ENCODE measurements at places on chromosomes 3 and 15. TPM values are rescaled to one million over a fixed set of nuclear protein-coding genes. Genes with fewer than 3 reads are reported as not detected.

The GRM7 gene
- total RNA-seq, result 2.7 TPM

- H3K27ac ChIP-seq, result no peak overlapping the region
- no peaks in the 10 kb centered on the region for H3K27me3 ChIP-seq
- H3K4me1 ChIP-seq, result peaks cover 6% of the 10 kb centered on the region
- no peak overlapping the region for H3K4me3 ChIP-seq
- H3K36me3 ChIP-seq, result no peaks in the 10 kb centered on the region
- DNase-seq, result no peak
These were observed 74.0 kb downstream of the HERC1 start for GRCh38 chr15:63759752-63760151.

GRCh38 chr3:98151241-98151640, 4.0 kb downstream of the OR5H14 start:
- H3K36me3 ChIP-seq, result no peaks in the 10 kb centered on the region
- DNase-seq, result no peak
- H3K4me1 ChIP-seq, result no peaks in the 10 kb centered on the region
- no peak overlapping the region for H3K27ac ChIP-seq
- no peaks in the 10 kb centered on the region for H3K27me3 ChIP-seq
- H3K4me3 ChIP-seq, result no peak overlapping the region

The LRRIQ4 gene
- total RNA-seq, result 0.68 TPM

- H3K4me1 ChIP-seq, result peaks cover 14% of the 10 kb centered on the region
- H3K27me3 ChIP-seq, result no peaks in the 10 kb centered on the region
- no peak overlapping the region for H3K4me3 ChIP-seq
- H3K36me3 ChIP-seq, result no peaks in the 10 kb centered on the region
- peak; percentile 43 for DNase-seq
These were observed 98.9 kb upstream of the TLE3 start for GRCh38 chr15:70196372-70197316.

DNA sequence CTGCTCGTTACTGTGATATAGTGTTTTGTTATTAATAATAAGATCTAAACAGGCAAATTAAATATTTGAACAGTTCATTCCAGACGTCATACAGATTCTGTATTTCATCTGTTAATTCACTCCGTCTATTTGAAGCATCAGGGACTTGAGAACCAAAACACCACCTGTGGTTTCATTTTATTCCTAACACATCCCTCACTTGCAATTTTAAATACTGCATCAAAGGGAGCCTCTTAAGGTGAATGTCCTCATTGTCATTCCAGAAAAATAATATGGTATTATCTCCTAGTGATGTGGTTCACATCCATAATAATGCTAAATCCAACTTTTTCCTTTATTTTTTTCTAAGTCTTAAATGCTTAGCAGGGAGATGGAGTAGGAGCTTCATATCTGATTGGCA, 1390.9 kb upstream of the CADM2 start:
- no peak overlapping the region for H3K4me3 ChIP-seq
- DNase-seq, result no peak
- H3K27me3 ChIP-seq, result no peaks in the 10 kb centered on the region
- no peak overlapping the region for H3K27ac ChIP-seq
- no peaks in the 10 kb centered on the region for H3K36me3 ChIP-seq
- H3K4me1 ChIP-seq, result no peaks in the 10 kb centered on the region

DNA sequence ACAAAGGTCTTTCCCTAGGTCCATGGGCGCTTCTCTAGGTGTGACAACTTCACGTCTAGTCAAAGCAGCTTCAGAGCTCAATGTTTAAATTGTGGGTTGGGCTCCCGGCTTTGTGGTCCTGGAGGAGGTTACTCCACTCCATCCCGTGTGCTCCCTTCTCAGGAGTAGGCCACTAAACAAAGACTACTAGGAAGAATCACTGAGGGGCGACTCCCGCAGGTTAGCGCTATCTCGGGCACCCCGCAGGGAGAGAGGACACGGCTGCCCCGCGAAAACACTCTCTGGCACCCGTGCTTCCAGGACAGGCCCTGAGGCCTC, 500 bp downstream of the PARP6 start:
- H3K27me3 ChIP-seq, result no peaks in the 10 kb centered on the region
- H3K4me3 ChIP-seq, result peak overlapping the region; percentile 89
- no peaks in the 10 kb centered on the region for H3K36me3 ChIP-seq
- peak overlapping the region; percentile 92 for H3K27ac ChIP-seq
- peak; percentile 28 for DNase-seq

DNA sequence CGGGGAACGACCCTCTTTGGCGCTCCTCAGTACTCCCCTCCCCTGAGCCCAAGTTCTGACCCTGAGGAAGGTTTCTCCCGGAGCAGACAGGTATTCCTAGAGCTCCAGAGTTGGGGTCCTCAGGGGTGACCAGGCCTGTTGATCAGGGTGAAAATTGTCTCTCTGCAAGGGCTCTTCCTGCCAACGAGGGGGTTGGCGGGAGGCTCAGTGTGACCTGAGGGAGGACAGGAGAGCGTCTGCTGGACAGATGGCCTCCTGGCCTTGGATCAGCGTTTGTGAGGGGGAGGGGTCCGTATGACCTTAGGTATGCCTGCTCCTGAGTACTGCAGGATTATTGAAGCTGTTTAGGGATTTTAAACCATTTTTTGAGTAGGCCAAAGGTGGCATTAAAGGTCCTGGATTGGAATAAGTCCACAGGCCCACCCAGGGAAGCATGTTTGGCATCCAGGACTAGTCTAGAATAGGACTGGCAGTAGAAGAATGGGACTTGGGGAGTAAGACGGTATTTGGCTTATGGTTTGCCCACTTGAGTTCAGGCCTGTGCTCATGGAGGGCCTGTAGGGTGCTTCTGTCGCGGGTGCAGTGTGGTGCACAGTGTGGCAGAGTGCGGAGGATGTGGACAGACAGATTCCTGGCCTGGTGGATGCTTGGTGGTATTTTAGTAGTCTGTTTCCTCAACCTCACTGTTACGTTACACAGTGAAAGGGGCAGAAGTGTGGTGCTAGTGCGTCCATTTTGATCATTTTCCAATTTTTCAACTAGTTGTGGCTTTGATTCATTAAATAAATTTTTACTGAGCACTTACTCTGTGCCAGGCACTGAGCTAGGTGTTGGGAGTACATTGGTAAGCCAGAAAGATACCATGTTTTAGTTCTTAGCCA, 959 bp downstream of the ZNF592 start:
- peaks cover 16% of the 10 kb centered on the region for H3K4me1 ChIP-seq

The REC114 gene
- 28.7 TPM for total RNA-seq

GRCh38 chr3:157065201-157065600, 94.7 kb downstream of the CCNL1 start:
- no peaks in the 10 kb centered on the region for H3K36me3 ChIP-seq
- no peaks in the 10 kb centered on the region for H3K4me1 ChIP-seq
- no peaks in the 10 kb centered on the region for H3K27me3 ChIP-seq
- no peak overlapping the region for H3K27ac ChIP-seq
- DNase-seq, result no peak

DNA sequence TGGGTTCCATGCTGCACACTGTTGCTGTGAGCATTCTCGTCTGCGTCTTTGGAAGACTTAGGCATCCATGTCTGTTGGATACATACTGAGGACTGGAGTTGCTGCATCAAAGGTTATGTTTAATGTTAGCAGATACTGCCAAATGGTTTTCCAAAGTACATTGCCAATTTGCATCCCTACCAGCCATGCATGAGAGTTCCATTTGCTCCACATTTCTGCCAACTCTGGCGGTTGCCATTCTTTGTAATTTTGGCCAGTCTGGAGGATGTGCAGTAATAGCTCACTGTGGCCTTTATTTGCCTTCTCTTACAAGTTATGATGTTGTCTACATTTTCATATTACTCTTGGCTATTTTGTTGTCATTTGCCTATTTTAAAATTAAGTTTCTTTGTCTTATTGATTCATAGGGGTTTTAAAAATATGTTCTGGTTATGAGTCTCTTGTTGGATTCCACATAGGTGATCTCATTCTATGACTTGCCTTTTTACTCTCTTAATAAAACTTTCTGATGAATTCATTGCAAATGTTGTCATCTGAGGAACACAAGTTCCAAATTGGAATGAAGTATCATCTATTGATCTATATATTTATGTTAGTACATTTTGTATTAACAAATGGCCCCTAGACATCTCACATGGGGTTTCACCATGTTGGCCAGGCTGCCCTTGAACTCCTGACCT, 42.1 kb downstream of the FBLN2 start:
- no peaks in the 10 kb centered on the region for H3K27me3 ChIP-seq
- no peak overlapping the region for H3K4me3 ChIP-seq
- H3K27ac ChIP-seq, result no peak overlapping the region
- no peaks in the 10 kb centered on the region for H3K36me3 ChIP-seq
- no peak for DNase-seq

- H3K4me3 ChIP-seq, result no peak overlapping the region
- H3K4me1 ChIP-seq, result no peaks in the 10 kb centered on the region
- H3K27ac ChIP-seq, result no peak overlapping the region
- no peaks in the 10 kb centered on the region for H3K36me3 ChIP-seq
- H3K27me3 ChIP-seq, result no peaks in the 10 kb centered on the region
These were observed 405.6 kb downstream of the MAGI1 start for GRCh38 chr3:65633018-65633638.

The CTDSPL gene
- total RNA-seq, result 43.0 TPM

GRCh38 chr3:158974904-158975303, 173.1 kb downstream of the MFSD1 start:
- no peak overlapping the region for H3K4me3 ChIP-seq
- no peak overlapping the region for H3K27ac ChIP-seq
- no peak for DNase-seq
- H3K4me1 ChIP-seq, result no peaks in the 10 kb centered on the region

GRCh38 chr3:161333696-161334095, 37.6 kb downstream of the SPTSSB start:
- H3K36me3 ChIP-seq, result no peaks in the 10 kb centered on the region
- H3K4me1 ChIP-seq, result no peaks in the 10 kb centered on the region
- no peaks in the 10 kb centered on the region for H3K27me3 ChIP-seq
- DNase-seq, result no peak
- no peak overlapping the region for H3K4me3 ChIP-seq
- no peak overlapping the region for H3K27ac ChIP-seq

DNA sequence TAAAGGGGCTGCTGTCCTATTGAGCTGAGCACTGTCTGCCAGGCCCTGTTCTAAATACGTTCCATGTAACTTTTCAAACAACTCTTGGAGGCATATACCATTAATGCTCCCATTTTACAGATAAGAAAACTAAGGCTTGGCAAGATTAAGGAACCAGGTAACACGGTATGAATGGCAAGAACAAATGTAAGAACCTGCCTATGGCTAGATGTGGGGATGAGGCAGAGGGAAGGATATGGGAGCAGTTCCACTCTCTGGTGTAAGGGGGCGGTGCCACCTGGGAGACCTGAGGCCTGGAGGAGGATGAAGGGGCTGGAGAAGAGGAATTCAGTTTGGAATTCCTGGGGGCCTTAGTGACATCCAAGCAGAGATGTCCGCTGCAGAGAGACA, 3.8 kb upstream of the LMAN1L start:
- H3K27me3 ChIP-seq, result no peaks in the 10 kb centered on the region
- H3K36me3 ChIP-seq, result no peaks in the 10 kb centered on the region
- no peak overlapping the region for H3K27ac ChIP-seq
- no peak for DNase-seq
- no peak overlapping the region for H3K4me3 ChIP-seq

The GRAMD1C gene
- total RNA-seq, result 24.3 TPM

- H3K4me1 ChIP-seq, result no peaks in the 10 kb centered on the region
- H3K36me3 ChIP-seq, result no peaks in the 10 kb centered on the region
These were observed 577.8 kb downstream of the PYDC2 start for GRCh38 chr3:192038726-192039125.

The KLHL18 gene
- 24.7 TPM for total RNA-seq

The ELL3 gene
- 18.6 TPM for total RNA-seq

DNA sequence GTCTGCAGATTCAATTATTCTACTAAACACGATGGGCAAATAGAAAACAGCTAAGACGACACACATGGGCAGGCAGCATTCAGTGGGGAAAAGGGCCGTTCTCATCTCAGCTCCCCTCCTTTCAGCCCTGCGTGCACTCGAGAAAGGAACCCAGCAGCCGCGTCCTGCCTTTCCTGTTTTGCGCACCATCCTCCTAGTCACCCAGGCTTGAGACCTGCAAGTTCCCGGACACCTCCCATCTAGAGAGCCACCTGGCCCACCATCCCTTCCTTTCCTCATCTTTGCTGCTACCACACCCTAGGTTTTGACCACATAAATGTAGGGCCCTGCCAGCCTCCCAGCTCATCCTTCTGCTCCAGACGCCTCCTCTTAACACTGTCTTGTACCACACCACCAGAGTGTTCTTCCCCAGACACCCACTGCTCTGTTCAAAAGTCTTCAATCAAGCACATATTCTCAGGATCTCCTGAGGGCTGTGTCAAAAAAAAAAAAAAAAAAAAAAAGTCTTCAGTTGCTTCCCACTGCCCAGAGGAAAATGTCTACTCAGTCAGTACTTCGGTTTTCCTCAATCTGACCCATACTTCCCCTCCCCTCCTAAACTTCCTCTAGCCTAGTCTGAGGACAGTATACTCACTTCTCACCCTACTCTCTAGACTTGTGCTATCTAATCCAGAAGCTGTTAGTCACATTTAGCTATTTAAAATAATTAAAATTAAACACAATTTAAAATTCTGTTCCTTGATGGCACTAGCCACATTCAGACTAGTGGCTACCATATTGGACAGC, 182.0 kb downstream of the STT3B start:
- no peak for DNase-seq
- H3K27me3 ChIP-seq, result no peaks in the 10 kb centered on the region
- no peak overlapping the region for H3K4me3 ChIP-seq
- H3K4me1 ChIP-seq, result no peaks in the 10 kb centered on the region
- no peaks in the 10 kb centered on the region for H3K36me3 ChIP-seq

- no peaks in the 10 kb centered on the region for H3K4me1 ChIP-seq
- H3K36me3 ChIP-seq, result no peaks in the 10 kb centered on the region
- no peak for DNase-seq
These were observed 415.3 kb downstream of the CNTN4 start for GRCh38 chr3:2513986-2514385.

The MCCC1 gene
- total RNA-seq, result 37.8 TPM

DNA sequence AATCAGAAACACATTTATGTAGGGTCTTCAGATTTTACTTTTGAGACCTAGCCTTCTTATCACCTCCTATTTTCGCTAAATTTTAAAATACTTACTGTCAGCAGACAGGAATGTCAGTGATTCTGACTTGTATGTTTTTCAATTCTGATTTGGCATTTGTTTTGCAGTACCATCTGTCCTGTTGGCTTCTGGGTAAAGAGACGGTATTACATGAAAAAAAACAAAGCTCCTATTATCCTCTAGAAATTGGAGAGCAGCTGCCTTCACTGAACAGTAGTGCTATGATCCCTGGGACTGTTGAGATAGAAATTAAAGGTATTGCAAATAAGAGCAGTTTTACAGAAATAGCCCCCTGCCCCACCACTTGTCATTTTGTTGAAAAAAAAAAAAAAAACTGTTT, 8.4 kb downstream of the ARMC8 start:
- no peaks in the 10 kb centered on the region for H3K36me3 ChIP-seq
- H3K4me3 ChIP-seq, result no peak overlapping the region
- DNase-seq, result no peak
- no peak overlapping the region for H3K27ac ChIP-seq

DNA sequence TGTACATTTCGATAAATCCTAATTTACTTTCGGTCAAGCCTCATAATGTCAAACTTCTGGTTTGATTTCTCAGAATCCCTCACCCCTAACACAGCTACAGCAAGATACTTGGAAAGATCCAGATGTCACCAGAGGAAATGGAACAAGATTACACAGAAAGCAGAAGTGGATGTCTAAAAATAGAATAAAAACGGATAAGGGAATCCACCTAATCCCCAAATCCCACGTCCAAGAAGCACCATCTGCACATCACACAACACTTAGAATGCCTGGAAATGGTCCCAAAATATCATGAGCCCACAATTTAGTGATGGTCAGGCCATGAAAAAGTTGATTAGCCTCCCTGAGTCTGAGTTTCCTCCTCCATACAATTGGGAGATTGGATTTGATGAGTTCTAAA, 61.7 kb downstream of the AGTR1 start:
- no peaks in the 10 kb centered on the region for H3K36me3 ChIP-seq
- no peak overlapping the region for H3K4me3 ChIP-seq
- no peaks in the 10 kb centered on the region for H3K4me1 ChIP-seq
- H3K27ac ChIP-seq, result no peak overlapping the region
- no peaks in the 10 kb centered on the region for H3K27me3 ChIP-seq
- DNase-seq, result no peak

Measured in testis (tissue), 5 donors.